ENCODE measurements at places on chromosomes 12 and 14. TPM values are rescaled to one million over a fixed set of nuclear protein-coding genes. Genes with fewer than 3 reads are reported as not detected.

SMCO2 gene
- total RNA-seq, result 0.40 TPM

SERPINA1 gene
- total RNA-seq, result not detected

HOXC9 gene
- total RNA-seq, result 0.40 TPM

OTX2 gene
- not detected for total RNA-seq

IL31 gene
- total RNA-seq, result not detected

VDR gene
- total RNA-seq, result 13.6 TPM

PEX5 gene
- total RNA-seq, result 30.8 TPM

NPAS3 gene
- total RNA-seq, result 0.76 TPM

AJUBA gene
- 43.2 TPM for total RNA-seq
